CD4-positive, alpha-beta T cell treated with Interleukin-2 at 100 ng/mL for 4 hours (primary cell): ENCODE measurements at places on chromosomes 4 and X.

GRCh38 chr4:105061136-105061696 lies 85.5 kb upstream of the TET2 start:
- DNase-seq: peak; percentile 52

DNA sequence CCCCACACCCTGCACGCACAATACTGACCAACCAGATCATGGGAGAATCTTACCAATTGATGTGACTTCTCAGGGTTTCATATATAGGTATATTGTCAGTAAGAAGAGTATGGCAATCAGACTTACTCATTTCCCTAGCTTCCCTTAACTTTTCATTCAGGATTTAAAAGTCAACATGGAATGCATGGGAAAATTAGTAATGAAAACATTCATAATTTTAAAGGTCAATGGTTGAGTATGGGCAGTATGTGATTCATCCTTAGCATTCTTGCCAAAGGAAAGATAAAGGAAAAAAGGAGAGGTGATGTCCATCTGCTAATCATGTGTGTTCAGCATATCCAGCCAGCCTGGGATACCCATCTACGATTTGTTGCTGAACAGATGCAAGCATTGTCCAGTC lies 4.0 kb downstream of the DIPK2B start:
- DNase-seq: no peak

- no peak for DNase-seq
Observed at GRCh38 chr4:71992571-71993312, 39.1 kb upstream of the NPFFR2 start.

DNA sequence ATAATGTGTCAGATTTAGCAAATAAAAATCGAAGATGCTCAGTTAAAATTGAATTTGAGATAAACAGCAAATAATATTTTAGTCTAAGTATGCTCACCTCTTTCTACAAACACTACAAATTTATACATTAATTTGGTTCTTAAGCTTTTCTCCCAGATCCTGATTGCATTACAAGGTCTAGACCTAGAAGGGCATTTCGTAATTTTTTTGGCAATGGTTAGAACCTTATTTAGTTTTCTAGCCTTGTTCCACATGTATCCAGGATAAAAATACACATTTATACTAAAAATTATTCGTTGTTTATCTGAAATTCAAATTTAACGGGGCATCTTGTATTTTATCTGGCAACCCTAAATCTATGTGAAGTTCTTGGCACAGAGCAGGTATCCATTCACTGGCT lies 2.5 kb upstream of the CDKL5 start:
- DNase-seq: no peak

DNA sequence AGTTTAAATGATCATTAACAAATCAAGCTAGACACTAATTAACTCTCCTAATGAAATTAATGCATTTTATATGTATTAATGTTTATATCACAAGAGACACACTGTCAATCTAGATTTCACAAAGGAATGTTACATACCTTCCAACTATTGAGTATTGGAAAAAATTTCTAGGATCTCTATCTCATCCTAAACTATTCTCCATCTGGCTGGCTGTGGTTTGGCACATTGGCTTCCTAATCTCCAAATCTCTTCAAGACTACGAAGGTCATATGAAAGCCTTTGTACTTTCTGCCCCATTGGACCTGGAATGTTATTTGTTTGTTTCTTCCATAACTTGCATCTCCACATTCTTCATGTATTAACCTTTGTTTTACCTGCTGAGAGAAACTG lies 1160.0 kb downstream of the ADGRL3 start:
- no peak for DNase-seq

GRCh38 chrX:20952180-20952579 lies 422.0 kb upstream of the CNKSR2 start:
- DNase-seq: no peak
